Inflammatory macrophage treated with lipopolysaccharide for 4 hours (primary cell): ENCODE measurements at places on chromosomes 1 and 21.

GRCh38 chr1:167782946-167783345 is 61.2 kb downstream of the MPZL1 start:
- DNase-seq = no peak

- no peak for DNase-seq
Measured at GRCh38 chr1:24123611-24124010, 11.7 kb upstream of the MYOM3 start.

DNA sequence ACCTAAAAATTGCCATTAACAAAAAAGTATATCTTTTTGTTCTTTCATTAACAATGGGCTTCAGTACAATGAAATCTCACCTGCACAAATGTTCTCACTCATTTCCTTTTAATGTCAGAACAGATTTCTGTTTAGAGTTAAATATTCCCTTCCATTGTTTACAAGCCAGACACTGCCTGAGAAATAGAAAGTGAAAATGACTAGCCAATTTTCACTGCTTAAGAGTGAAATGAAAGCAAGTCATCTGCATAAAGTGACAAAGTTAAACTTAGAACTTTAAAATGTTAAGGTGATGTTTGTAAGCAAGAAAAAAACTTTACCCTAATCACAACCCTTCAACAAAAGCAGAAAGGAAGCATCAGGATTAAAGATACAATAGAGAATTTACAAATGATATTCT is 27.5 kb downstream of the COA6 start:
- peak; percentile 68 for DNase-seq

DNA sequence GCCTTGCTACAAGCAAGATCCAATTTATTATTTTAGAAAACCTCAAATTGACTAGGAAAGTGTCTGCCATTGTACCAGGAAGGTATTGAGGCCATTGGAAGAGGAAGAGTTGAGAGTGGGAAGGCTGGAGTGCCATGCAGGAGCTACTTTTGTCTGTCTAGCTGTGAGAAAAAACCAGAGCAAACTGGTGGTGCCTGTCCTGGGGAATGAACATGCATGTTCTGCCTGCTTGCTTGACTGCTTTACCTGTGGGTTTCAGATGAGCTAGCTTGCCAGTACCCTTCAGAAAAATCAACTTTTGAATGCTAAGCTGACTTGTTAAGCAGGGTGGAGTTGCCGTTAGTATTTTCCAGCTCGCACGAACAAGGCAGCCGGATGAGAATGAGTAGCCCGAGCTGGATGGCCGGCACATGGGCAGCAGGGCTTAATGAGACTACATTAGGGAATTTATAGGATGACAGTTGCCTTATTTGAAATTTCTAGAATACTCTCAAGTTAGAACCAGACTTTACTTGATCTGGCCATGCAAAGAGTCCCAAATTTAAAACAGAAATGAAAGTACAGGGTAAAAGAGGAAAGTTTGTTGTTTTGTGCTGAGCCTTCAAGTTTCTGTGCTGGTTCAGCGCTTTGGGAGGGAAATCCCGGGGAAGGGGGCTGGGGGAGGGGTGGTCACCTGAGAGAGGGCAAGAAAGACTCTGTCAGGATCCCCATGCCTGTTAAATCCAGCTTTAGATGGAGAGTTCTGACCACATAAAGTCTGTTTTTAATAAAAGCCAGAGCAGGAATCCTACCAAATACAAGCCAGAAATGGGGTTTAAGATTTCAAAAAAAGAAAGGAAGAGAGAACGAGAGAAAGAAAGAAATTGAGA is 29.6 kb upstream of the C1orf105 start:
- no peak for DNase-seq

DNA sequence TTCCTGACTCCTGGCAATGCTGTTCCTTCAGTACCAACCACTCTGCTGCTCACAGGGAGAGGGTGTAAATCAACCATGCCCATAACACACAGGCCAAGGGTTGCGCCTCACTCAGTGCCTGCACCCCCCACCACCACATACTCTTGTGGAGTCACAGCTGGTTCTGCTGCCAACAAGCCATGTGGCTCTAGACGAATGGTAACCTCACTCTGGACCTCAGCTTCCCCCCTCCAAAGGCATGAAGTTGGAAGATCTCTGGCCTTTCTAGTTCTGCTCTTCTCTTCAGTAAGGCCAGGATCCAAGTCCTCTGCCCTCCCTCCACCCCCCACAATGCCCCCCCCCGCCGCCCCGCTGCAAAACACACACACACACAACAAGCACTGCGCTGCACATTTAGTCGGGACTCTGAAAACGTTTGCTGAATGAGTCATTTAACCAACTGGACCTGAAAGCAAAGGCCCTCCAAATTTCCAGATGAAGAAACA is 1.7 kb upstream of the GLIS1 start:
- DNase-seq = no peak

DNA sequence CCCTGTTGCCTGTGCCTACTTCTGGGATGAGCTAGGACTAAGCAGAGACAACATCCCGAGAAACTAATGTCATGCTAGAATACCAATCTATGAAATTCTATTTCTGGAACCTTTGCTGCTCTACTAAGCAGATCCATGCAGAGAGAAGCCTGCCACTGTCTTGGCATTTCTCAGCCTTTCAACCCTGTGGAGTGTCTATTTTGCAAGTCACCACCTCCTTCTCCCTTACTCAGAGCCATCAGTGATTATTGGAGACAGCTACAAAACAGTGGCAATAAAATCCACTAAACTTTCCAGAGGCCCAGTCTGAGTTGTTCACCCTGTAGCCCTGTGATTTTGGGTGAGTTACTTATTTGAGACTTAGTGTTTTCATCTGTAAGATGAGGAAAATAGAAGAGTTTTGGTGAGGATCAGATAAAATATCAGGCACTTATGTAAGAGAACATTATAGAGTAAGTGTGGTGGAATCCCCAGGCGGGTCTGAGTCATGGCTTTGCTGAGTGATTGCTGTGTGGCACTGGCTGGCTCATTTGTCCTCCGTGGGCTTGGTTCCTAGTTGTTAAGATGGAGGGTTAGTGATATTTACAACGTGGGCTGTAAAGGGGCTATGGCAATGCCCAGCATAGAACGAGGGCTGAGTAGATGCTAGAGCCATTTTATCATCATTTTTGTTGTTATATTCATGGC is 61.1 kb downstream of the FMN2 start:
- no peak for DNase-seq

GRCh38 chr1:78519446-78519845 is 28.7 kb downstream of the PTGFR start:
- DNase-seq = no peak

- DNase-seq = no peak
Measured at GRCh38 chr1:32900956-32901822, at the start of gene TMEM54. TMEM54 (minus strand) TSS chr1:32901389; CDS start chr1:32901238, 151 bp downstream.

GRCh38 chr1:203289982-203290260 is 15.4 kb upstream of the BTG2 start:
- DNase-seq = no peak

DNA sequence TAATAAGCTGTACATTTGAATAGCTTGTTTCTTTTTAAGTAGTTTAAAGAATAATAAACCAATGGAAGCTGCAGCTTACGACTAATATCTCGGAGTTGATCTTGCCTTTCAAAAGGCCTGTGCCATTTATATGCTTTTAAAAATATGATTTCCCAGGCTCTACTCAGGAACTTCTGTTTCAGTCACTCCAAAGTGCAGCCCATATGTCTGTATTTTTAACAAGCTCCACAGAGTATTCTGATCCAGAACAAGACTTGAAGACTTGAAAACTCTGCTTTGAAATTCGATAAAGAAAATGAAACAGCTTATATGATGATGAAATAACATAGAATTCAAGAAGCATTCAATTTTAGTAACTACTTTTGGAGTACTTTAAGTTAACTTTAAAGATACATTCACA is 79.1 kb upstream of the PLPPR4 start:
- DNase-seq = no peak

DNA sequence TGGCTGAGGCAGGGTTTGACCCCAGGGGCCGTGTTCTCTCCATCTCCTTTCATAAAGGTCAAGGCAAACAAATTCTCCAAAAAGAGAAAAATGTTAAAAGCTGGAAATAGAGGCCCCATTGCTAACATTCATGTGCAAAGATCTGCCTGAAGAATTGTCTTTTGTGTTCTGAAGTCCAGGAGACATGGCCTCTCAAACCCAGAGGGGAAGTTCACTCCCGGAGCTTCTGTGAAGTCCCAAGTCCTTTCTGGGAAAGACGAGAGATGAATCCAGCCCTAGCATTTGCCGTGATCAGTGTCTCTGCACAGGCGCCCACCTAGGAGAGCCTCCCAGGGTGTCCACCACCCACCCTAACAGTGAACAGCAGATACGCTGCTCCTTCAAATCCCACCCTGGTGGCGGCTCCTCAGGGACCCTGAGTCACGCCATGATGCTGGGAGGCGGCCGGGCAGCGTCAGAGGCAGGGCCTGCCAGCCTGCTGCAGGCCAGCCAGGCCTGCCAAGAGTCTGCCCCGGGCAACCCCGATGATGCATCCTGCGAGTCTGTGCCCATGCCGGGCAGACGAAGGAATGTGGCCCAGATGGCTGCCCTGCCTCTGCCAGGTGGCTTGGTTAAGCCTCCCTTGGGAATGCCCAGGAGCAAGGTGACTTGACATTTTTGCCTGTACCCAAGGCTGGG is 5.2 kb upstream of the C2CD2 start:
- no peak for DNase-seq

DNA sequence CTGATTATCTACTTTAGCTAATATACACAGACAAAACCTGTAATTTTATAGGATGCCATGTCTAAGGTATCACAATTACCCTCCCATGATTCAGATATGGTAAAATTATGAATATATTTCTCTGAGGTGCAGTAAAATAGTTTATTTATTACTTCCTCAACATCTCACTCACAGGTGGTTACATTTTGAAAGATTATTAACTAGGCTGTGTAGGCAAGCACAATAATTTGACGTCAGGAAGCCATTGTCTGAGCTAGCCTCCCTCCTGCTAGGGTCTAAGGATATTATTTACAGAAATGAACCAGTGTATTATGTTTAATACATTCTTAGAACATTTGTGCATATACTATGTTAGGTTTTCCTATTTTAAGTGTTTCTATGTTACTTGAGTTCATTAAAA is 69.9 kb upstream of the ADGRL2 start:
- DNase-seq = no peak

DNA sequence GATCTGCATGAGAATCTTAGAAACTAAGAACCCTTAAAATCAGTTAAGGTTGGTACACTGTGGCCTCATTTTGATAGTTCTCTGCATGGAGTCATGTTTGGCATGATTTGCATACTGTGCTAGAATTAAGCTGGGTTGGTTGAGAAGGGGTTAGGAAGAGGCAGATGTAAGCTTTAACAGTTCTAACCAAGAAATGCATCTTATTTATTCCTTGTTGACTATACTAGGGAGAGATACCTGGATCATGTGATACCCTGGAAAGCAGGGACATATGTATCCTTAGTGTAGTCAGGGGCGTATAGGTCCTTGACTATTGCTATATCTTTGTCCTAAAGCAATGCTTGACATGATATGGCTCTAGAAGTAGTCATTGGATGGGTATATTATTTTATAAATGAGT is 41.0 kb downstream of the CDC42 start:
- DNase-seq = no peak

- DNase-seq = no peak
Measured at GRCh38 chr1:210254298-210254697, 21.7 kb downstream of the SERTAD4 start.

GRCh38 chr1:182643699-182644098 is 39.5 kb upstream of the RGS16 start:
- DNase-seq = no peak

DNA sequence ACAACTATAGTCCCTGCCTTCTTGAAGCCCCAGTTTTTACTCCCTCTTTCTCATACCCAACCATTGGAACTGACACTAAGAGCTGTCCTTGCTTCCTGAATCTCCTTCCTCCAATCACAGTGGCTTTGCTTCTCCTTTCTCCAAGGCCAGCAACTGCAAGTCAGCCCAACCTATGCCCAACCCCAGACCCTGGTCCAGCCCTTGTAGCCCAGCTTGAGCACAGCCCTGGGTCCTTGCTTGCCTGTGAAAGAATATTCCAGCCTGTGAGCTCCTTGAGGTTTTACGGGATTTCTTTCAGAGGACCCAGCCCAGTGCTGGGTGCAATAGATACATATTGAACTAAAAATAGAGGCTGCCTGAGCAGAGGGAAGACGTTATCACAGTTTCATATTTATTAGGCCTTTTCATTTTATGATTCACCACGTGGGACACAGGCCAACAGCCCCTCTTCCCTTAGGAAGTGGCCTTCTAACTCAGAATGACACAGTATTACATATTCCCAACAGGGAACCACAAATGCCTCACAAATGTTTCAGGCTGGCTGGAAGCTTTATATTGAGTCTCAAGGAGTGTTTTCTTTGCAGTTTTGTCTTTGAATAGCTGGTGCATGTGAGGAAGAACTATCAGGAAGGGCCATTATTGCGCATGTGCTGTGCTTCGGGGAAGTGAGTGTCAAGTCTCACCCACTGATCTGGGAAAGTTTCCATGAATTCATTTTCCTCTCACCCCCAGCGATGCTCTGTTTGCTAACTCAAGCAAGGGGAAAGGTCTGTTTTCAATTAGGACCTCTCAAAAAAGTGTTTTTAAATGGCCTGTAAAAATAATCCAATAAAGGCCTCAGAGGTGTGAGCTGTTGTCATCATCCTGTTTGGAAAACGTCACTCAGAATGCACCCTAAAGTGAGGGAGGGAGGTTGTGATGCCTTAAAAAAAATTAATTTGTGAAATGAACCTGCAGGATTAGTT is 92.3 kb upstream of the NFIA start:
- peak; percentile 29 for DNase-seq

DNA sequence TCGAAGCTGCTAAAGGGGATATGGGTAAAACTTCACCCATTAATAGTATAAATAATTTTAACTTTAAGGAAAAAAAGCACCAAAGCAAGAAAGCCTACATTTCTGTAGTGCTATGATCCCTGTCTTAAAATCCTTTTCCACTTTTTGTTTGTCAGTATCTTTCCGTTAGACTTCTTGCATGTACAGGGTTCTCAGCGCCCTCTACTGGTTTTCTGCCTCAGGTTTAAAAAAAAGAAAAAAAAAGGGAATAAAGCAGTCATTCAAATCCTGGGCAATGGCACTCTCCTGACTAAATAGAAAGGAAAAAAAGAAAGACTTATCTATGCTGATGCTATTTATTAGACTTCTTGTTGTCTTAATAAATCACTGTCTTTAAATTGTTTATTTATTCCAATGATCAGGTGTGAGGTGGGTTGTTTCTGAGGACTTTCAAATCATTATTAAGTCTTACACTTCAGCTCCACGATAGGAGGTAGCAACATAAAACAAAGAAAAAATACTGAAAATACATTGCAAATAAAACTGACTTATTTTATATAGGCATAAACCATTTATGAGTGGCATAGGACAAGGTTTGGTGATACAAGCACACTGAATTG is 475.4 kb upstream of the NR5A2 start:
- peak; percentile 69 for DNase-seq

DNA sequence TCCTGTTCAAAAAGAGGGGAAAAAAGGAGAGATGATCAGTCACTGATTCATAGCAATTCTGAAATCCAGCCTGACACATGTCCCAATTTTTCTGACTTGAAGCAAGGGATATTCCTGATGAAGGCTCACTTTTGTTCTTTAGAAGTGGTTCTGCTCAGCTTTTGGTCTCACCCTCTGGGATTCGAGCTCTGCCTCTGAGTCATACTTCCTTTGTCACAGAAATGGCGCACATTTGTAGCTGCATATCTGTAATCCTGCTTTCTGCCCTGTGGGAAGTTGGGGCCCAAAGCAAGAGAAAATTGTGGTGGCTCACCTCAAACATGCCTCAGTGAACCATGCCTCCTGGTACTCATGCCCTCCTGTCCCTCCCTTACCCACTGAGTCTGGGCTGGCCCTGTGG is 22.3 kb upstream of the FAM78B start:
- DNase-seq = no peak

- DNase-seq = no peak
Measured at GRCh38 chr1:45846931-45847330, 43.5 kb downstream of the MAST2 start.

- DNase-seq = no peak
Measured at GRCh38 chr1:175434283-175434860, 241.8 kb upstream of the KIAA0040 start.

GRCh38 chr1:3196577-3197245 is 127.7 kb downstream of the PRDM16 start:
- DNase-seq = no peak
